Fibroblast of skin of right quadriceps (primary cell): ENCODE measurements at places on chromosomes 4 and X.

DNA sequence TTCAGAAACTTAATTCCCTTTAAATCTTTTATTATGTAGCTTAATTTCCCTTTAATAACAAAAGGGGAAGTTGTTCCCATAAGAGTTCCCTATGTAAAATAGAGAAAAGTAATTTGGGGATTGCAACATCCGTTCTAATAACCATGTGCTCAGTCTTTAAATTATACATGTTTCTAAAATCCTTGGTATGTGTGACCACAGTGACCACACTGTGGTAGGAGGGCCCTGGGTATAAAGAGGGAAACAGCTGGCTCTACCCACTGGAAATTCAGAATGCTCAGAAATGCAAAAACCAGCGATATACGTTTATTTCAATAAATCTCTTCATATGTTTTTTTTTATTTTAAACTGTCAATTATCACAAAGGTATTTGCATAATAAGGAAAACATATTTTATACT is 219.1 kb downstream of the FGF13 start:
- DNase-seq = no peak

- no peak for DNase-seq
Measured at GRCh38 chr4:38182334-38182998, 222.3 kb downstream of the PTTG2 start.

DNA sequence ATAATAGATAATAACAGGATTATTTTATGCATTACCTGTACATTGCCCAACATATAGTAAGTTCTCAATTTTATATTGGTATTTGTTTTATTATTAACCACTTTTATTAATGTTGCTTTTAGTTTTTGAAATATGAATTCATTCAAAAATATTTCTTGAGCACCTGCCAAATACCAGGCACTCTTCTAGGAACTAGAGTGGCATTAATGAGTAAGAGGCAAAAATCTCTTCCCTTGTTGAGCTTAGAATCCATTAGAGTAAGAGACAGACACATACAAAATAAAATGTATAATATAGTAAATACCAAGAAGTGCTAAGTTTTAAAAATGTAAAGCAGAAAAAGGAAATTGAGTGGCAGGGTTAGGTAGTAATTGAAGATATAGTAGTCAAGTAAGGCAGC is 45.8 kb downstream of the TET2 start:
- no peak for DNase-seq

DNA sequence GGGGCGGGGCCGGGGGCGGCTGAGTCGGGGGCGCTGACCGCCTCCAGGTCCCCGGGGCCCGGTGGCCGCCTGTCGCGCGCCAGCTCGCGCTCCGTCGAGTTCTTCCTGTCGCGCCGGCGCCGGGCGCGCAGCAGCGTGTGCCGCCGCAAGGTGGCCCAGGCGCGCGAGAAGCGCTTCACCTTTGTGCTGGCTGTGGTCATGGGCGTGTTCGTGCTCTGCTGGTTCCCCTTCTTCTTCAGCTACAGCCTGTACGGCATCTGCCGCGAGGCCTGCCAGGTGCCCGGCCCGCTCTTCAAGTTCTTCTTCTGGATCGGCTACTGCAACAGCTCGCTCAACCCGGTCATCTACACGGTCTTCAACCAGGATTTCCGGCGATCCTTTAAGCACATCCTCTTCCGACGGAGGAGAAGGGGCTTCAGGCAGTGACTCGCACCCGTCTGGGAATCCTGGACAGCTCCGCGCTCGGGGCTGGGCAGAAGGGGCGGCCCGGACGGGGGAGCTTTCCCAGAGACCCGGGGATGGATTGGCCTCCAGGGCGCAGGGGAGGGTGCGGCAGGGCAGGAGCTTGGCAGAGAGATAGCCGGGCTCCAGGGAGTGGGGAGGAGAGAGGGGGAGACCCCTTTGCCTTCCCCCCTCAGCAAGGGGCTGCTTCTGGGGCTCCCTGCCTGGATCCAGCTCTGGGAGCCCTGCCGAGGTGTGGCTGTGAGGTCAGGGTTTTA is 1.5 kb downstream of the ADRA2C start:
- peak; percentile 5 for DNase-seq

DNA sequence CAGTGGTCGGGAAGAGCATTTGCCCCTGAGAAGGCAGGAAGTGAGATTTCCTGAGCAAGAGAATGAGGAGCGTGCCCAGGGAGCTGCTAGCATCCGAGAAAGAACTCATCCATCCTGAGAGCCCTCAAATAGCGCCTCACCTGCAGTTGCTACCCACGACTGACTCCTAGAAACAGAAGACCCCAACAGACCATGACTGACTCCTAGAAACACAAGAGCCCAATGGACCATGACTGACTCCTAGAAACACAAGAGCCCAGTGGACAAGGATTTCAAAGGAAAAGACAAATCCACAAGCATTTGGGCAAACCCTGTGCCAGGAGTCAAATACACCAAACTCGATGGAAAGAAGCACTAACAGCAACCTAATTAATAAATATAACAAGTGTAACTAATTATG is 575.2 kb upstream of the FRG1 start:
- no peak for DNase-seq

DNA sequence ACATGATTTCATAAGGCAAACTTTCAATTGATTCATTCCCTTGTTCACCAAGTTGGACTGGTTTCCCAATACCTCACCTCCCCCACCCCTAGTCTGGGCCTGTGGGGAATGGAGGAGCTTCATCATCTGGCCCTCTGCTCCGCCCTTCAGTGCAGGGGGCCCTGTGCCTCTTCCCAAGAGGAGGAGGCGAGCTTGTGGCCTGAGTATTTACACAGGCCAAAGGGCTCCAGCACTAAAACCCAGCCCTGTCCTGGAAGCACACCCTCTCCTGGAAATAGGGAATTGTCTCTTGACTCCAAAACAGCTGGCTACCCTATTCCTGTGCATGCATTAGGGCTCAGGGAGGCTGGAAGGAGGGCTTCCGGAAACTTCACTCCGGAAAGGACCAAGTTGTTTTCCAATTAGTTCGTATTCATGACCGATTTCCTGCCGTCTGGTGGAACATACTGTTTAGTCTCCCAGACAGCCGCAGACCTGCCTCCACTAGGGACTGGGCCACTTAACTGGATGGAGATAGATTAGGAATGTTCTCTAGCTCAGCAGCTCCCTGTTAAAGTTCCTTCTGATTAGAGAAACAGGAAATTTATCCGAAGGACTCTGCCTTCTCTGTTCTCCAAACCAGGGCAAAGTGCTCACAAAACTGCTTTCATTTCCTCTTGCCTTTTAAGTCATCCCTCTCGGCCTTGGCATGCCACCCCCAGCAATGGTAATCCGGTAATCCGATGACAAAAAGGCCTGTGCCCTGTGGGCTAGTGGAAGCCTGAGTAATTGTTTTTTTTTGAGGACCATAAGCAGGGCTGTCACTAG is 5.8 kb downstream of the SRPX2 start:
- DNase-seq = peak; percentile 93

DNA sequence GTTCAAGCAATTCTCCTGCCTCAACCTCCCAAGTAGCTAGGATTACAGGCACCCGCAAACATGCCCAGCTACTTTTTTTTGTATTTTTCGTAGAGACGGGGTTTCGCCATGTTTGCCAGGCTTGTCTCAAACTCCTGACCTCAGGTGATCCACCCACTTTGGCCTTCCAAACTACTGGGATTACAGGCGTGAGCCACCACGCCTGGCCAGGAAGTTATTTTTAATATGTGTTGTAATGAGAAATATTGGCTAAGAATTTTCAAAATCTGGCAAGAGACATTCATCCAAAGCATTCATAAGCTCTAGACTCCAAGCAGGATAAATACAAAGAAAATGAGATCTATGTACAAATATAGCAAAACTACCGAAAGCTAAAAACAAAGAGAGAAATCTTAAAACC is 18.0 kb upstream of the METAP1 start:
- no peak for DNase-seq

DNA sequence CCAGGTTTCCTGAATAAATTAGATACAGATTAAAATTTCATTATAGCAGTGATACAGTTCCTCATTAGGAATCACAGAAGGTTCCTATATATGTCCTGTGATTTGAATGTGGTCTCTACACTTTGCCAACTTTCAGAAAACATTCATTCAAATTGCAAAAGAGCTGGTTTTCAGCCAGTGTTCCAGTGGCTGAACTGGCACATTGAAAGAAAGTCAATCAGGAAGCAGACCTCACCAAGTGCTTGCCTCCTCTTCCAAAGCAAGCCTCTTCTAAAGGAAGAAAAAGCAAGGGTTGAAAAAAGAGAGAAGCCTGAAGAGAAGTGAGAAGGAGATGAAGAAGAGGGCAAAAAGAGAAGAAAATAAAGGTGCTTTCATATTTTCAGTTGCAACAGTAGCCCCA is 12.7 kb downstream of the KLHL34 start:
- DNase-seq = no peak

DNA sequence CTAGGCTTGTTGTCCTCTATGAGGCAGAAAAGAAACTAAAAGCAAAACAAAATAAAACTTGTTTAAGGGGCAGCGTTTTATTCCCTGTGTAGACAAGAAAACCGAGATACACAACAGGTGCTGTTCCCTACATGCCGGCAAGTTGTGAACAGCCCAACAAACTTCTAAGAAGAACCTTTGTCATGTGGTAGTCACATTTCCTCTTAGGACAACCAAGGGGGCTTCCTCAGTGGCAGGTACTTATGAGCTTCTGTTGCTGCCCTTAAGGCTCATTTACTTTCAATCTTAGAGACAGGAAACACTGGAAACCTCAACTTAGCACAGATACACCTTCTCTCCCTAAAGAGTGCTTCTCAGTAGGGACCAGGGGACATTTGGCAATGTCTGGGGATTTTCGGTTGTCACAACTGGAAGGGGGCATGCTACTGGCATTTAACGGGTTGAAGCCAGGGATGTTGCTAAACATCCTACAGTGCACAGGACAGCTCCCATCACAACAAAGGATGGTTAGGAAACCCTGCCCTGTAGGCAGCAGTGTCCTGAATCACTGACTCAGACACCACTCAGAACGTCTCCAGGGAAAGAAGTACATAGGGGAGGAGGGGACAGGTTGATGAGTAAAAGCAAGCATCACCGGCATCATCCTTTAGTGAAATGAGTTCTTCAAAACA is 111.0 kb downstream of the ASB9 start:
- no peak for DNase-seq

GRCh38 chr4:4425119-4425690 is 38.3 kb downstream of the NSG1 start:
- DNase-seq = no peak

- peak; percentile 88 for DNase-seq
Measured at GRCh38 chr4:79865201-79865597, 207.8 kb downstream of the ANTXR2 start.

DNA sequence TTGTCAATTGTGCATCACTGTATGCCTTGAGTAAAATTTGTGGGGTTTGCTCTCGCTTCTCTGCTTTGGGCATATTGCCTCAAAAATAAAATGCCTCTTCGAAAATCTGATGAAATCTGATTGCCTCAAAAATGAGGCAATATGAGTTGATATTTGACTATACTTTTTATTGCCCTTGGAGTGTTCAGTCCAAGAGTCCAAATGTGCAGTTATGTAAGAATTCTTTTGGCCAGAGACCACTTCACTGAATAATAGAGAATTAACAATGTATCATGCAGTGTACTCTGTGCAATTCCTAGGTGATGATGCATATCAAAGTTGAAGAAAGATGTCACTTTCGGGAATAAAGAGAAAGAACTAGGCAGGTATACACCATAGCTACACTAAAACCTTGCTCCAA is 8.6 kb downstream of the MAOA start:
- DNase-seq = no peak

DNA sequence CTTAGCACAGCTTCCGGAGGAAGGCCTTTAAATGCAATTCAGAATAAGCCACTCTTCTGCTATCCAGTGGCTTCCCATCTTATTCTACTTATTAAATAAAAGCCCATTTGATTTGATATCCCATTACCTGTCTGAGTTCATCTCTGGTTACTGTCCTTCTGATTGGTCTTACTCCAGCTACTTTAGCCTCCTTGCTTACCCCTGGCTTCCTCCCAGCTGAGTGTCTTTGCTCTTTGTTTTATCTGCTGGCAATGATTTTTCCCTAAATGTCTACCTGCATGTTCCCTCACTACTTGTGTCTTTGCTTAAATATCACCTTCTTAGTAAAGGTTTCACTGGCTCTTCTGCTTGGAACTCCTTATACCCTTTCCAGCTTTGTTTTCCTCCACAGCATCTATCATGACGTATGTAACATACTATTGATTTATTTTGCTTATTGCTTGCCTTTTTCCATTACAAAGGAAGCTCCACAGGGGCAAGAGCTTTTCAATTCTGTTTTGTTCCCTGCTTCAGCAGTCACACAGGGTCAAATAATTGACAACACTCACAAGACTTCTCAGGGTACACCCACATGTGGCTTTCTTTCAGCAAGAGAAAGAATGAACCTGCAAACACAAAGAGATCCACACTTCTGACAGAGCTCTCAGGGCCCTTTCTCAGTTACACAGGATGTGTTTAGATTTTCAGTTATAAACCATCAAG is 63.8 kb downstream of the TBC1D19 start:
- no peak for DNase-seq

GRCh38 chr4:61896634-61897033 is 696.5 kb downstream of the ADGRL3 start:
- DNase-seq = no peak

DNA sequence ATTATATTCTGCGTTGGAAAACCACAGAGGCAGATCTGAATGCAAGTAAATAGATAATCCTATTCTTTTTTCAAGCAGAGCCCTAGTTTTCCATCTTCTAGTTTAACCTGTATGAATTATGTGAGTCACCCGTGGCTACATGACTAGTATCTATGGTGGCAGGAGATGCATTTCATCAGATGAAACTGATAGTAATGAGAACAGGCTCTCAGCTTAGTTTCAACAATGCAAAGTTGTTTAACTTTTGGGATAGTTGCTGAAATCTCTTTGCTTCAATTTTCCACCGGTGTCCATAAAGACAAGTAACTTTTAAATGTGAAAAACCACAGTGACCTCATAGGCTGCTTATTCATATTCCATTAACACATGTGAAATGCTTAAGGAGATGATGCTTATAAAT is 1317.4 kb upstream of the TENM3 start:
- DNase-seq = peak; percentile 59

GRCh38 chr4:106801386-106801785 is 234.7 kb downstream of the DKK2 start:
- DNase-seq = no peak

DNA sequence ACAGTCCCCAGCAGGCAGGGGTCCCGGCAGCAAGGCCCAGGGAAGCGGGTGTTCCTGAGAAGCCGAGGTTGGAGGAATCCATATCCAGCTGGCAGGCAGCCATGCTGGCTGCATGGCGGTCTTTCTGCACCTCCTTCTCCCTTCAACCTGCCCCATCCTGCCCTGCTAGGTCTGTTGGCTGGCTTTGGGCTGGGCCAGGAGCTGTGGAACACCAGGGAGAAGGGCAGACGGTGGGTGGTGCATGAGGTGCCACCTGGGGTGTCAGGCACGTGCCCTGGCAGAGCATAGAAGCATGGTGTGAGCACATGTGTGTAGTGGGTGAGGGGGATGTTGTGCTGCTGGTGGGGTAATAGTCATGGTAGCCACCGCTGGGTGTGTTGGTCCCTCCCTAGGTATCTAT is 150.1 kb downstream of the PJA1 start:
- no peak for DNase-seq

DNA sequence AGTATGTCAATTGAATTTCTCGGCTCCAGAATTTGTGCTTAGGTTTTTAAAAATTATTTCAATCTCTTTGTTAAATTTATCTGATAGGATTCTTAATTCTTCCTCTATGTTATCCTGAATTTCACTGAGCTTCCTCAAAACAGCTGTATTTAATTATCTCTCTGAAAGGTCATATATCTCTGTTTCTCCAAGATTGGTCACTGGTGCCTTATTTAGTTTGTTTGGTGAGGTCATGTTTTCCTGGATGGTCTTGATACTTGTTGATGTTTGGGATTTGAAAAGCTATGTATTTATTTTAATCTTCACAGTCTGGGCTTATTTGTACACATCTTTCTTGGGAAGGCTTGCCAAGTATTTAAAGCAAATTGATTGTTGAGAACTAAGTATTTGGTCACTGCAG is 24.7 kb upstream of the HERC3 start:
- DNase-seq = peak; percentile 20
